SK-MEL-5 (cell line): ENCODE measurements at places on chromosomes 5 and 9. TPM values are rescaled to one million over a fixed set of nuclear protein-coding genes. Genes with fewer than 3 reads are reported as not detected.

- DNase-seq: no peak
Measured at GRCh38 chr5:61334868-61335615, 3.0 kb downstream of the ZSWIM6 start.

DNA sequence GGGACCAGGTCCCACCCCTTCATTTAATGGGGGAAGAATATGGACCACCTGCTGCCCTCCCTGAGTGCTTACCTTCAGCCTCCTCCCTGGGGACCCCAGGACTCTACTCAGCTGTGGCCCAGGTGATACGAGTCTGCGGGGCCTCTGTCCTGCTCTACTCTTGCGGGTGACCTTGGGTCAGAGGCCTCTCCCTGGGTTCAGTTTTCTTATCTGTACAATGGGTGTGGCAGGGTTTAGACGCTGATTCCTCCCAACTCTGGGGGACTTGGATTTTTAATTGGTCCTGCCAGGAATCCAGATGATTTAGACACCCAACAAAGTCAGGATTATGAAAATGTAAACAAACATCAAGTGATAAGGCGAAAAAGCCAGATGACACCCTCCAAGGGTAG lies 25.0 kb downstream of the FAM163B start:
- no peak for DNase-seq

- no peak for DNase-seq
Measured at GRCh38 chr9:8651846-8652215, 852.3 kb upstream of the DMAC1 start.

GRCh38 chr9:79120533-79120932 lies 451.2 kb upstream of the TLE4 start:
- no peak for DNase-seq

- DNase-seq: no peak
Measured at GRCh38 chr5:176768174-176768970, 42.0 kb upstream of the UNC5A start.

- DNase-seq: no peak
Measured at GRCh38 chr5:110840347-110840960, 101.6 kb downstream of the SLC25A46 start.

DNA sequence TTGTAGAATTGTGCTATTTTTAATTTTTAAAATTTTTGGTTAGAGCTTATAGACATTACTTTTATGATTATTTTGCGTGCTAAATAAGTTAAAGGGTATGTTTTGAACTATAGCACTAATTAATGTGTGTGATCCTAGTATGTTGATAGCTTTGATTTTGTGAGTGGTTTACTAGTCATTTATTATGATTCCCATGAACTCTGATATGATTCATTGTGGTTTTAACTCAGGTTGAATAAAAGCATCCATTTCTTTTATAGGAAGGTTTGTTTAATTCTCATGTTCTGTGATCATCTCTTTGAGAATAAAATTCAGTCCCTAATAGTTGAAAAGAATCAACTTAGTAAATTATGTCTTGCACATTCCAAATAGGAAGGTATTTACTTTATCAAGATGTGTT lies 22.5 kb downstream of the C5orf22 start:
- DNase-seq: no peak

GRCh38 chr9:109269839-109270238 lies 51.0 kb downstream of the EPB41L4B start:
- DNase-seq: no peak

DNA sequence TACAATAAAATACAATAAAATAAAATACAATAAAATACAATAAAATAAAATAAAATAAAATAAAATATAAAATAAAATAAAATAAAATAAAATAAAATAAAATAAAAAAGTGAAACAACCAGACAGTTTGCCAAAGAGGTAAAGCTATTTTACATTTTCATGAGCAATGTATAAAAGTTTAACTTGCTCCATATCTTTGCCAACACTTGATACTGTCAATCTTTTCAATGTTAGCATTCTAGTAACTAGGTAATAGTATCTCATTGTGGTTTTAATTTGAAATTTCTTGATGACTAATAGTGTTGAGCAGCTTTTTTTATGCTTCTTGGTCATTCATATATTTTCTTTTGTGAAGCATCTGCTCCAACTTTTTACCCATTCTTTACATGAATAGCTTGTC lies 17.3 kb downstream of the TTC33 start:
- DNase-seq: no peak

- DNase-seq: no peak
Measured at GRCh38 chr9:37996819-37997217, 72.2 kb downstream of the SHB start.

DNA sequence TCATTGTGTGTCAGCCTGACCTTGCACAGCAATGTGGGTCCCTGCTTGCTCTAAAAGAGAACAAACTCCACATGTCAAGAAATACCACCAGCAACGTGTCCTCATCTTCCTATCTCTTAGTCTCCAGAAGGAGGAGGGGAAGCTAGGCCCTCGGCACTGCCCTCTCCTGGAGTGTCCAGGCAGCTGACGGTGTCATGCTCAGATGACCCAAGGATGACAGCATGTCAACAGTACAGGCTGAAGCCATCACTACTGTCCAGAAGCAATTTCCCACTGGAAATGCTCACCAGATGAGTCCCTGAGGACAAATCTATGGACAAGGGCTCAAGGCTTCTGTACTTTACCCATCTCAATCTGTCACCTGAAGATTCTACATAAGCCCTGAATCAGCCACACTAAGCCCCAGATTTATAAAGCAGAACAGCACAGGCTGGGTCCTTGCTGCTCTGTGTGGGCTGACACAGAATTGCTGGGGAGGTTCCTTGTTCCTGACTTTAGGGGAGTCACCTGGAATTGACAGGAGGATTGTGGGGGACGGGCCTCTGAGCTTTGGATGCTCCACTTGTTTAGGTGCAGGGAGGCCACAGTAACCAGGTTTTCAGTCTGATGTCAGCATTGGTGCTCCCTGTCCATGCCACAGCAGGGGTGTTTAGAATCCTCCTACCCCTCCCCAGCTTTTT lies 210.2 kb downstream of the DAB2IP start:
- DNase-seq: peak; percentile 71

DNA sequence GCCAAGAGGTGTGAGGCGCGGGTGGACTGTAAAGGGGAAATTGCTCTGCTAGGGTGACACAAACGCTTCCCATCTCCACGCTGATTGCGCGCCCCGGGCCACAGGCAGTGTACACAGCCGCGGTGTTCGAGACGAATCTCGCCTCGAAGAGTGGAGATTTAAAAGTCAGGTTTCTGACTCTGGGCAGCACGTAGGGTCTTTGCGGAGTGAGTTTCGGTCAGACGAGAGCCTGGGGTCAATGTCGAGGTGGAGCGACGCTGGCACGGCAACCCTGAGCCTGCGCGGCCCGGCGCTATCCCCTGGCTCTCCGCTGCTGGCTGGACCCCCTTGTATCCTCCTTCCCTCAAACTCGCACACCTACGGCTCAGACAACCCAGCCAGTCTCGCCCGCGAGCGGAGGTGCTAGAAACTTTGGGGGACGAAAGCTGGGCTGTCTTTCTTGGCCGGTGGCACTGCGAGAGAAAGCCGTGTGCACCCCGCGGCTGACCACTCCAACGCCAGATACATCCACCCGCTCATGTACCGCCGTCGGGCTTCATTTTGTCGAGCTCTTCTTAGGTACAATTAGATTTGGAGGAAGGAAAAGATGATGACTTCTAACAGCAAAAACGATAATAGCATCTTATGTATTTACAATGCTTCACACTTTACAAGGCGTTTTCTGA lies 5.4 kb upstream of the FOXB2 start:
- no peak for DNase-seq

DNA sequence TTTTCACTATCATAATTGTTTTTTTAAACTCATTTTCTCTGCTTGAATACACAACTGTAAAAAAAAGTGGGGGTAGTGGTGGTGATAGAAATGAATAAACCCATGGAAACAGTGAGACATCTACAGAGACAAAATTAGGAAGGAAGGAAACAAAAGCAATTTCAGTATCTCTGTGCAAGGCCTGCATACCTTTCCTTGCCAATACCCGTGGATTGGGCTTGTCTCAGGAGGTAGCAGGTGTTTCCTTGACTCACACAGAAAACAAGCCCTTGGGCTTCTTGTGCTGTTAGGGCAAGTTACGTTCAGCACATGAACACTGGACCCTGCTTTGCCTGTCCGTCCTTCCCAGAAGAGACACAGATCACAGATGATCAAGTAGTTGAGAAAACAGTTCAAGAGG lies 372.2 kb downstream of the ZSWIM6 start:
- no peak for DNase-seq

GRCh38 chr5:172920447-172920849 lies 38.8 kb upstream of the RPL26L1 start:
- peak; percentile 57 for DNase-seq

- DNase-seq: peak; percentile 9
Measured at GRCh38 chr9:134811673-134812342, 68.8 kb upstream of the FCN2 start.

GRCh38 chr5:82312373-82312856 lies 34.3 kb upstream of the RPS23 start:
- DNase-seq: peak; percentile 82

DNA sequence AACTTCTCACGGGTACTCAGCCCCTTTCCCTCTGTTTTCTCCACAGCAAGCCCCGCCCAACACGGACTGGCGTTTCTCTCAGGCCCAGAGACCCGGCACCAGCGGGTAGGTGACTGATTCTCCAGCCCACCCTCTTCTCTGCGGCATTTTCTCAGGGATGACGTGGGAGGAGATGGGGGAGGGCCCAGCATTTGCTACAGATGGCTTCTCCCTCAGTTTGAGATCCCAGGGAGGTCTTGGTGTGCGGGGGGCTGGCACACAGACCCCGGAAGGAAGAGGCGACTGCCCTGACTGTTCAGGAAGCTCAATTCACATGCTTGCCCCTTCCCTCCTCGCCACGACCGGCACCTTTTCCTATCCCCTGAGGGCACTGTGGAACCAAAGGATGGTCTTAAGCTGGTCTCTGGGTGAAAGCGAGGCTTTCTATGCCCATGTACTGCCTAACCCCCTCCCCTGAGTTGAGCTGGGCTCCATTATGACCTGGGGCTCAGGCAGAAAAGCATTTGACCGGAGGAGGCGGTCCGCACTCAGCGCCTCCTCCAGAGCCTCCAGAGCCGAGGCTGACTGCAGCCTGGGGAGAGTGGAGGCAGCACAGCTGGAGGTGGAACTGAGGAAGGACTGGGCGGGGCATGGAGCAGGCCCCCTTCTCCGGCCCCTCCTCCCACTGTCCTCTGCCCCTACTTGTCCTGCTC lies 6.0 kb downstream of the PCDHGC5 start:
- DNase-seq: no peak

DNA sequence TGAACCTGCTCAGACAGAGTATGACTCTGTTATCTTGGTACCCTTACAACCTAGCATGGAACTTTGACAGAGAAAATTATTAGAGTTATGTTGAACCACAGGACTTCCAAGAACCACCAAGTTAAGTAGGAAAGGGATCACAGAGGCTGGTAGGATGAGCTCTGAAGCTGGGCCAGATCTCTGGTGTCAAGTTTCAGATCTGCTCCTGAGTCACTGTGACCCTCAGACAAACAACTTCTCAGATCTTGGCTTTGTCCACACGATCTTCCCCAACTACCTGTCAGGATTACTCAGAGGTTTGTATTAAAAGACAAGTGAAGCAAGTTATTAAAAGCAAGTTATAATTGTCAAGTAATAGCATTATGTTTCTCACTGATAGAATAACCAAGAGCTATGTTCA lies 189.0 kb downstream of the SEC61B start:
- no peak for DNase-seq

DNA sequence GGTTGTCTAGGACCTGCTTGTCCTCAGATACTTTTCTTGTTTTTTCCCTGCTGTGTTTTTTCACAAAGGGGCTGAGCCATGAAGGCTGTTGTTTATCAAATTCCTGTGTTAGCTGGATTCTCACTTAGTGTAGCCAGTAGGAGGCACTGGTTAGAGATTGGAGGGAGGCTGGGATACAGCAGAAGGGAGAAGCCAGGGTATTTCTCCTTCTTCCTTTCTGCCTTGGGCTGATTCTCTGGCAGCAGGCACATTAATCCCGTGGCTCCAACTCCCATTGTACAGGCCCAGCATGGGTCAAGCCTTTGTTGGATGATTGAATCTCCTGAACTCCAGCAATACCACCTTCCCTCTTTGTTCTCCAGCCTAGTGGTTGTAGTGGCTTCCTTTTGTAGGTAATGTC lies 46.4 kb upstream of the FAM170A start:
- peak; percentile 15 for DNase-seq

GRCh38 chr5:152397581-152397980 lies 7.5 kb downstream of the NMUR2 start:
- no peak for DNase-seq

DNA sequence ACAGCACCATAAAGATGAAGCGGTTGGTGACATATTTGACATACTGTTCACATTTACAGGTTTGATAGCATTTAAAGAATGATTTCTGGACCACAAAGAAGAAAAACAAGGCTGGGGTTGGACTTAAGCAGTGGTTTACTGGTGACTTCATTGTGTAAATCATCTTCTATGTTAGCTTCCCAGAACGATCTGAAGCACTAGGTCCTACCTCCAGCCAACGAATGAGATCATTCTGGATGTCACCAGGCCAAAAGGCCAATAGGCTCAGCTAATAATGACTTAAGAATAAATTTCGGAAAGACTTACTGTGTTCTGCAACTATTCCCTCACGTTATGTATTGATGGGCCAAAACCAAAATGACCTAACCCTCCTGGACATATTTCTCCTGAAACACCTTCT lies 675.3 kb upstream of the CCNG1 start:
- no peak for DNase-seq

DNA sequence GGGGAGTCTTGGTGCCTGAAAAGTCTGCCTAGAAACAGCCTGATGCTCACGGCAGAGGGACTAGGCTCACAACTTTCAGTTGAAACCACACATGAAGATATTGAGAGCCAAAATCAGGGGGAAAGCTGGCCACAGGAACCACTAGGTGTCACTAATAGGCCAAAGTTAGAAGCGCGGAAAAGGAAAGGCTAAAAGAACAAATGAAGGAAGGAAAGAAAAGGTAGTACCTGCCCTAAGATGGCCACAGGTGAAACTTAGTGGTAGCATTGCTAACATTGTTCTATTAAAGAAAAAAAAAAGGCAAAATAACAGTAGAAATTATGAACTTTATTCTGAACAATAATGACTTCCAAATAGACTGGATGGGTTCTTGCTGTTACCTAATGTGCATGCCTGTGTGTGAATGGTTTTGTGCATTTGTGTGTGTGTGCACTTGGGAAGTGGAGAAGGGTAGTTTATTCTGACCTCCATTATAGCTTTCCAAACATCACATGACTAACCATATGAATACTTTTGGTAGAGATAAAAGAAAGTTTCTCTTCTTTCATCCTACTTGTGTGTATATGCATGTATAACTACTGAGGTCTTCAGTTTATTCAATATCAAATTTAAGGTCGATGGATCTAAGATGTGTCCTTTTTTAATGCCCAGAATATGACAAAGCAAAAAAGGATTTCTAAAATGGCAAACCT lies 2.1 kb upstream of the RFESD start:
- DNase-seq: peak; percentile 81

Gene BTNL8
- total RNA-seq: 0.08 TPM in 1 of 2 replicates, not detected in the other

Gene ARID3C
- 0.11 and 0.26 TPM in 2 replicates for total RNA-seq

Gene POU5F2
- 0.19 and 0.32 TPM in 2 replicates for total RNA-seq

Gene NIPAL4
- 0.67 TPM in 1 of 2 replicates, not detected in the other for total RNA-seq

Gene PHF2
- total RNA-seq: 12.9 and 14.9 TPM in 2 replicates

Gene GFPT2
- 1.7 and 2.3 TPM in 2 replicates for total RNA-seq

Gene NME5
- total RNA-seq: 8.3 and 8.5 TPM in 2 replicates

Gene TAF1L
- not detected in 2 replicates for total RNA-seq
